GM20000 (cell line): ENCODE measurements at places on chromosomes 7 and 10.

GRCh38 chr10:13706604-13707003, 119.8 kb downstream of the PRPF18 start:
- no peak for DNase-seq

- no peak for DNase-seq
These were observed 61.9 kb upstream of the TNS3 start for GRCh38 chr7:47643716-47644400.

- DNase-seq: no peak
These were observed 496.3 kb downstream of the XPNPEP1 start for GRCh38 chr10:109426987-109427386.

DNA sequence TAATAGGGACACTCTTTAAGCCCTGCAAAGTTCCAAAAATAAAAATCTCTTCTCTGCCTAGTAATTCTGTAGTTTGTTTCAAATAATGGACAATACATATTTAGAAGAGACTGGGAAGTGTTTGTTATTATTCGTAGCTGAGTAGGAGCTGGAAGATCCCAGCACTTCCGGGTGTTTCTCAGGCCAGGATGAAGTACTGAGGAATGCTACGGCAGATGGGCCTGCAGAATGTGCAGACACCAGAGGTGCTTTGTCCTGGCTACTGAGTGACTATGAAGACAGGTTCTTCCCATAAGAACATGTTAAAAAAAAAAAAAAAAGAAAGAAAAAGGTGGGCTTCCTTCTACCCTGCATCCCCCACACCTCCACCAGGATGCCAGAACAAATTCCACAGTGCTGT, 36.1 kb downstream of the ETV1 start:
- DNase-seq: no peak

DNA sequence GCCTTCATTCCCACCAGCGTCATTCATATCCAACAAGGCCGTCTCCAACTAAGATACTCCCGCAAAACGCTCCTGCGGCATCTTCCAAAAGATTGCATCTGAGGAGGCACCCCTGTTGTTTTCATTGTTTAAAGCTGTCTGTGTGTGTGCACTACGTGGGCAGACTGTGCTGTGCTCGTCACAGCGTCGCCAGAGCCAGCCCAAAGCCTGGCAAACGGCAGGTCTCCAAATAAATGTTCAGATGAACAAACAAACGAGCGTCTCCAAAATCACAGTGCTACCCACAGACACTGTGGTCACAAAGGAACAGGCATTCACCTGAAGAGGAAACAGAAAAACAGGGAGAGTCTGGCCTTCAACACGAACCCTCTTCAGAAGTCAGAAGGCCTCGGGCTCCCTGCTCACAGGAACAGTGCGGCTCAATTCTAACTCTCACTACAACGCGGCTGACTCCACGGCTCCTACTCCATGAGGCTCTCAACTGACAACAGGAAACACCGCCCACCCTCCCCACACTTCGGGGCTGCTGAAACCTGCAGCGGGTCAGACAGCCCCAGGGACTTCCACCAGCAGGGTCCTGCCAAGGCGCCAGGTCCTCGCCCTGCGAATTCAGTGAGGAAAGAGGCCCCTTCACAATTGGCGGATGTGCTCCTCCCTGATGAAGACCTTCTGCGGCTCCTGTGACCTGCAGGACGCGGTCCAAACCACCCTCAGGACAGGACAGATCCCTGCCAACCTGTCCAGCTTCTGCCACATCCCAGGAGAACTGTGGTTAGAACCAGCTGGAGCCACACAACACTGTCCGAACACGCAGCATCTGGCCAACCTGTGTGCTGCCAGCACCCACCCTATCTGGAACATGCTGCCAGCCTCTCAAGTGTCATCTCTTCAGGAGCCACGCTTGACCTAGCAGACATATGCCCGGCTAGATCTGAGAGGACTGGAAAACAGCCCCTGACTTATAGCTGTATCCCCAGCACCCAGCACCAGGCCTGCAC, 36.1 kb downstream of the MAD1L1 start:
- no peak for DNase-seq
